Vein endothelial cell (primary cell): ENCODE measurements at places on chromosomes 13 and 19. TPM values are rescaled to one million over a fixed set of nuclear protein-coding genes. Genes with fewer than 3 reads are reported as not detected.

Gene LHB
- 0.48 TPM in 1 of 2 replicates, not detected in the other for total RNA-seq

Gene OR7C1
- not detected in 2 replicates for total RNA-seq

Gene CCL25
- total RNA-seq: not detected in 2 replicates

Gene PSG4
- 0.19 and 0.65 TPM in 2 replicates for total RNA-seq

Gene TEKTIP1
- not detected in 2 replicates for total RNA-seq

Gene PABPC3
- under 0.01 and 0.10 TPM in 2 replicates for total RNA-seq
